Left renal pelvis (tissue), 4 donors: ENCODE measurements at places on chromosomes 16 and 17. TPM values are rescaled to one million over a fixed set of nuclear protein-coding genes. Genes with fewer than 3 reads are reported as not detected.

HOXB1 gene
- 0.75 TPM for polyA plus RNA-seq

NFAT5 gene
- 37.8 TPM for polyA plus RNA-seq

DNA sequence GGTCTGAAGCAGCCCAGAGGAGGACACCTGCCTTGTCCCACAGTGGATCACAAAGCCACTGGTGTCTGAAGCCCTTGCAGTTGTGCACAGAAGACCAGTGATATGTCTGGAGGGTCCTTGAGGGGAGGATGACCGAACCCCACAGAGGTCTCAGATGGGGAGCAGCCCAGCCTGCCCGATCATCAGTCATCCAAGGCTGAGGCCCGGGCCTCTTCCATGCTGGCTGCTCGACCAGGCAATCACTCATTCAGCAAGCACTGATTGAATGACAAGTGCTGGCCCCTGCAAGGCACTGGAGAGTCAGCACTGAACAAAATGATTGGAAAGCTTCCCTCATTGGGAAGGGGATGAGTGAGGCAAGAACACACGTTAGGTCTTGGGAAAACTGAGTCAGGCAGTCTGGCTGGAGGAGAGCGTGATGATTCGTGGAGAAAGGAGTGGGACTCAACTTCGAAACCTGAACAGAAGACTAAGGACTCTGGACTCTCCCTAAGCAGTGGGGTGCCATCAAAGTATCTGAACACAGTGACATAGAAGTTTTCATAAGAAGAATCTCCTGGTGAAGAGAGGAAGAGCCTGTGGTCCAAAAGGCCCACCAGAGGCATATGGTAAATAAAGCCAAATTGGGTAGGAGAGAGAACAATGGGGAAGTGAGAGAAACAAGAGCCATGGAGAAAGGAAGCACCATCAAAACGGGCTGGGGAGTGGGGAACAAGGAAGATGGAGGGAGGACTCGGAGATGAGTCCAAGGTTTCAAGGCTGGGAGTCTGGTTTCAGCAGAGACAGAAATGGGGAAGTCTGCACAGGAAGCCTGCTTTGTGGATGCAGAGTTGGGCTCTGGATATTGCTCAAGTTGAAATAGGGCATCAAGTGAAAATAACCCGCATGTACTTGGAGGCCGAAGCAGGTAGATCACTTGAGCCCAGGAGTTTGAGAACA, 10.2 kb downstream of the PIK3R5 start:
- DNase-seq: no peak

DNA sequence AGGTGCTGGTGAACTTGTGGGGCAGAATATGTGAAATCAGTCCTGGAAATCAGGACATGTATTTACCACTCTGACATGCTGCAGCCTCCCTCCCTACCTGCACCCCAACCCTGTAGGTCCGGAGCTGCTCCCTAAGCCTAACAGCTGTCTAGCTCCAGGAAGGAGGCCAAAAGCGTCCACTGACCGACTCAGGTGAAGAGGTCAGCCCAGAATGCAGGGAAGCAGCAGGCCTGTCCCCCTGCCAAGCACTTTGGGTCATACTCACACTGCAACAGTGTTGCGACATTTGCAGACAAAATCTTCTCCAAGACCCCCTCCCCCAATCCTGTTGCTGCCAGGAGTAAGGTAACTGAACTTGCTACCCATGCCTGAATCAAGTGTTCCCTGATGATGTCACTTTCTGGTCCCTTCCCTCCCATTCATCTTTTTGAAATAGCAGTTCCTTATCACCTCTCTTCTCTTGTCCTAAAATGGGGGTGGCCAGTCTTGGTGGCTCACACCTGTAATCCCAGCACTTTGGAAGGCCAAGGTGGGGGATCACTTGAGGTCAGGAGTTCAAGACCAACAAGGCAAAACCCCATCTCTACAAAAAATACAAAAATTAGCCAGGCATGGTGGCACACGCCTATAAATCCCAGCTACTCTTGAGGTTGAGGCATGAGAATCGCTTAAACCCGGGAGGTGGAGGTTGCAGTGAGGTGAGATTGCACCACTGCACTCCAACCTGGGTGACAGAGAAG, 1.3 kb upstream of the ACLY start:
- DNase-seq: no peak

- DNase-seq: no peak
Observed at GRCh38 chr16:11401161-11402050, 56.1 kb downstream of the RMI2 start.

- DNase-seq: no peak
Observed at GRCh38 chr17:69176457-69176795, 34.7 kb upstream of the ABCA6 start.

GRCh38 chr17:247767-248166, 66.3 kb upstream of the DOC2B start:
- no peak for DNase-seq

DNA sequence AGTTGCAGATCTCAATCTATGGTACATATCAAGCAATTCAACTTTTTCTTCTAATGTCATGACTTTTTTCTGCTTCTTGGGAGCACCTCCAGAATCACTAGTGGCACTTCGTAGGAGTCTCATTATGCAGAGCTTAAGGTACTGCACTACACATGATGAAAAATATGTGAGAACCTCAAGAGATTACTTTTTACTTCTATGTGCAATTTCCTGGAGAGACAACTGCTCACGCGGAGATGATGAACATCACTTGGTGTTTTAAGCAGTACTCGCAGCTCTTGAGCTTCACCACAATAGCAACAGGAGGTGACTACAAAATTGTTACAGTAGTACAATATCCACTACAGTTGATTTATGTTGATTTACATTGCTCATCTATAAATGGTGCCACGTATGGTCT, 79.7 kb downstream of the MRTFB start:
- no peak for DNase-seq

GRCh38 chr16:69003500-69003899, 102.0 kb upstream of the HAS3 start:
- no peak for DNase-seq

GRCh38 chr16:28093385-28093725, 29.8 kb upstream of the GSG1L start:
- DNase-seq: no peak
